Nucleus accumbens (tissue), 56 donors: ENCODE measurements at places on chromosomes 4 and X.

GRCh38 chr4:94221916-94222315 lies 14.3 kb downstream of the SMARCAD1 start:
- DNase-seq: no peak

DNA sequence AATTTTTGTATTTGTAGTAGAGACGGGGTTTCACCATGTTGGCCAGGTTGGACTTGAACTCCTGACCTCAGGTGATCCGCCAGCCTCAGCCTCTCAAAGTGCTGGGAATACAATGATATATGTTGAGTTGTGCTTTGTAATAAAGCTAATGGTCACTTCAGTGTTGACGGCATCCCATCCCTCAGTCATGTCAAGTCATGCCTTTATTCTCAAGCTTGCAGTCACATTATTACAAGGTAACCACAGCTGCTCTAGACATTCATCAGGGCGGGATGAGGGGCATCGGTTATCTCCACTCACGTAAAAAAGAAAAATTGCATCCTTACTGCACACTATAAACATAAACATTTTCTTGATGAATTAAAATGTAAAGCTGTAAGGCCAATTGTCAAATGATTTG lies 12.8 kb upstream of the FAT1 start:
- no peak for DNase-seq

- no peak for DNase-seq
Observed at GRCh38 chr4:6337331-6337935, 67.8 kb downstream of the WFS1 start.

GRCh38 chr4:170015285-170015684 lies 10.9 kb downstream of the MFAP3L start:
- DNase-seq: peak; percentile 26

DNA sequence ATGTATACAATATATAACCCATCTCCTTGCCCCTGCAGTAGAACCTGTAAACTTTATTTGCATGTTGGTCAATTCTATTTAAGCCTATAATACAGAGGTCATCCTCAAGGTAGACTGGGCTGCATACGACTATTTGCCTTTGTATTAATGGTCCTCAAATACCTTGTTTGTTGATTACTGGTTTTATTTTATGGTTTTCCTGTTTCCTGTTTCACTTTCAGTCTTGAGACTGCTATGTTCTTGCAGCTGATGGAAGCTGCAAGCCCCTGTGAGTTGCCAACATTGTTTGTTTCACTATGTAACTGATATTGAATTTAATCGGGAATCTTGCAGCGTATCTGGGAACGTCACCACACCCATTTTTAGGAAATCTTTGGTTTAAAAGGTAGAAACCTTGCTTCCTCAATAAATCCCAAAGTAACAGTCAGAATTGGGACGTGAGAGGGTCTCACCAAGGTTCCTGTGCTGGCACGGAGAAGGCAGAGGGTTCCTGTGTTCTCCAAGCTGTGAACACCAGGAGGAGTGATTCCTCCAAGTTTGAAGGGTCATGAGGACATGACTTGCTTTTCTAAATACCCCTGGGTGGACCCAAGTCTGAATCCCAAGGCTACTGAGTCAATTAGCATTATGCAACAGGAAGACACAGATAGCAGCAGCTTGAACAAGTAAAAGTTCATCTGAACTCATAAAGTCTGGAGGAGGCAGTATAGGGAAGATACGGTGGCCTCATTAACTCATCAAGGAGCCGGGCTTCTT lies 110.6 kb upstream of the PNPLA4 start:
- DNase-seq: no peak

GRCh38 chrX:109934935-109935334 lies 68.0 kb upstream of the TMEM164 start:
- no peak for DNase-seq

- DNase-seq: no peak
Observed at GRCh38 chr4:100294356-100294755, 104.1 kb upstream of the DDIT4L start.
